ENCODE measurements at places on chromosomes 13 and 19.

GRCh38 chr13:79003989-79004898, 345.3 kb upstream of the OBI1 start:
- no peak for DNase-seq

DNA sequence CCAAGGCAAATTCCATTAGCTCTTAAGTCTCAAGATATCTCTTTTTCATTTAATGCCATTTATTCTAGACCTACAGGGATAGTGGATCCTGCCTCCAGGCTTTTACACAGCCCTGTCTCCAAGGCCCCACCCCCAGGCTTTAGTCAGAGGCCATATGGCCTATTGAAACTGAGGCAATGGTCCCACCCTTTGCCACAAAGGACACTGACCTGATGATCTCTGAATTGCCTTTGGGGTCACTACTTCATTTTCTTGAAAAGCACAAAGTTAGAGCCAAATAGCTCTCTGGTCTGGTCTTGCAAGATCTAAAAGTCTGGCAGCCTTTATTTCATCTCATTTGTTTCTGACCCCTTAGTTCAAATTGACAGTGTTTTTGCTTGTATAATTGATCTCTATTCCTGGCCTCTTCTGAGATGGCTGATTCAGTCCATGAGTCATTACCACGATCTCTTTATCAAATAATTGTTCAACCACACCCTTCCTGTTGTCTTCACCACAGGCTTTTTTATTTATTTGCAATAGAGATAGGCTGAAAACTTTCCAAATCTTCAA, 209.8 kb downstream of the FGF14 start:
- DNase-seq = no peak

DNA sequence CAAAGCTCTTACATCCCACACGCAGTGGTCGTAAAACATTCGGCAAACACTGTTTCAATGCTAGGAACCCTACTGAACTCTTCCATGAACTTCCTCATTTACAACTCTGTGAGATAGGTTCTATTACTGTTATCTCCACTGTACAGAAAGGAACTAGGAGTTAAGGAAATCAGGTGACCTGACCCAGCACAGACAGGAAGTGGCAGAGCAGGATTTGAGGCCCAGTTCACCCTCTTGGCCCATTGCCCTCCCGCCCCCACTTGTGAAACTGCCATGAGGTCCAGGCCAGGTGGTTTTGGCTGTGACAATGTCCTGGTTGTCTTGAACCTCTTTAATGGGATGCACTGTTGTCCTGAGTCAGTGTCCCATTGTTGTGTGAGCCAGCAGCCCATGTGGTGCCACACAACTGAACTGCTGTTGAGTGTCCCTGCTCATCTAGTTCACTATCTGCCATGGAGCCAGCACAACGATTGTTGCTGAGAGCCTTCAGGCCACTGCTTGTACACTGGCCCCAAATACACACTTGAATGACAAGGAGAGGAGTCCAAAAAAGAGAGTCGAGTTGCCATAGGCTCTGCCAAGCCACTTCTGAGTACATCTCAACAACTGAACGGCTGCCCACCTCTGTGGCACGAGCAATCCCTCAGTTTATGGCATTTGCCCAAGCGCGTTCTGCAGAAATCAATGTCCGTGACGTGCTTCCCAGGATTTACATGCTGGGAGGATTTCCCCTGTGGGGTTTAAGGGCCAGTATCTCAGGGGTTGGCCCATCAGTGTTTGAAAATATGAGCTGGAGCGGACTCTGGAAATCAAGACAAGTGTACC, 484.6 kb downstream of the TSHZ3 start:
- no peak for DNase-seq

DNA sequence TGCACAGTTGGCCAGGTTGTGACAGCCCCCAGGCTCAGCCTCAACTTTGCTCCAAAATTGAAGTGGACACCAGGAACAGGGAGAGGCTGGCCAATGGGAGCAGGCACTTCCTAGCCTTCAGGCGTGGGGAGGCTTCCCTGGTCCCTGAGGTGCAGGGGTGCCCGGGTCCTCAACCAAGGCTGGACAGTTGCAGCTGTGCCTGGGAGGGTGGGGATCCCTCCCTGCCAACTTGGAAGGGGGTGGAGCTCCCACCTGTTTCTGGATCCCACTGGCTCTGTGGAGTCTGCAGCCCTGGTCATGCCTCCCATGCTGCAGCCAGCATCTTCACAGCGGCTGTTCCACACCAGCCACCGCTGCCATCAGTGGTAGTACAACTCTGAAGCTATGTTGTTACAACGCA, 502.8 kb upstream of the SLITRK5 start:
- DNase-seq = no peak

Data from NCI-H187 (cell line).